Breast epithelium (tissue), 4 donors: ENCODE measurements at places on chromosomes 12 and 14. TPM values are rescaled to one million over a fixed set of nuclear protein-coding genes. Genes with fewer than 3 reads are reported as not detected.

The HOXC9 gene
- 3.8 TPM for total RNA-seq

The DPPA3 gene
- total RNA-seq = not detected

The DAO gene
- not detected for total RNA-seq

The CCDC196 gene
- not detected for total RNA-seq

The SMCO2 gene
- not detected for total RNA-seq

The LPAR5 gene
- 1.8 TPM for total RNA-seq

The RAD51AP1 gene
- 5.4 TPM for total RNA-seq

The KCNK10 gene
- not detected for total RNA-seq
